Myocyte (in vitro differentiated cells): ENCODE measurements at places on chromosomes 16 and 17. TPM values are rescaled to one million over a fixed set of nuclear protein-coding genes. Genes with fewer than 3 reads are reported as not detected.

The C16orf90 gene
- total RNA-seq = not detected in 2 replicates

GRCh38 chr16:57258226-57258909, 13.3 kb downstream of the ARL2BP start:
- DNase-seq = no peak

DNA sequence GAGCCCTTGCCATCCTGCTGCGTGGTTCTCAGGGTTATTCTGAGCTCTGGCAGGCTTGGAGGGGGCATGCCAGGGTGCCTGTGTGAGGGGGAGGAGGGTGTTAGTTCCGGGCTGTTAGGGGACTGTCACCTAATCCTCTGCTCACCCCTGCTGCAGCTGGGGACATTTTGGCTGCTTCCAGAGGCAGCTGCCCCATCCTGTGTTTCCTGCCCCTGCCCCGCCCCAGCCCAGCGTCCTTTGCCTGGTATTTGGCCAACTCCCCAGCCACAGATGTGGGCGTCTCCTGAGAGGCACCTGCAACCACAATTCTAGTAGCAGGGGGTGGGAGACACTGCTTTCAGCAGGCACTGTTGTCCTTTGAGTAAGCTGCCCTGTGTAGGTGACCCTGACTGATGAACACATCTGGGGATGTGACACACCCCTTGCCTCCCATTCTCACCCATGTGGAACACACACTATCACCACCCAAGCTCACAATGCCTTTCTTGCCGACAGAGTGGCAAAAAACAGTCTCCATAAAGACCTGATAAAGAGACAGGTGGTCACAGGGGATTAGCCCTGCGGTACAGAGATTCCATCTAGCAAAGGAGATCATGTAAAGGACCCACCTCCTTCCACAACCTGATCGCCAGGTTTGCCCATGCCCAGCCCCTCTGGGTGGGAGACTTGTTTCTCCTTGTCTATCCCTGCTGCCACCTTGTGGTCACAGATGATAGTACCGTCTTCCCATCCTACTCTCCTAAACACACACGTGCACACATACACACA, at the start of gene CHRNE:
Gene CHRNE (minus strand): TSS at position 48 of the 768 bp plus-strand sequence. CDS start 35 bp downstream, at position 13.
- DNase-seq = peak; percentile 67

GRCh38 chr17:82963104-82963950, 116.1 kb upstream of the METRNL start:
- peak; percentile 62 for DNase-seq

DNA sequence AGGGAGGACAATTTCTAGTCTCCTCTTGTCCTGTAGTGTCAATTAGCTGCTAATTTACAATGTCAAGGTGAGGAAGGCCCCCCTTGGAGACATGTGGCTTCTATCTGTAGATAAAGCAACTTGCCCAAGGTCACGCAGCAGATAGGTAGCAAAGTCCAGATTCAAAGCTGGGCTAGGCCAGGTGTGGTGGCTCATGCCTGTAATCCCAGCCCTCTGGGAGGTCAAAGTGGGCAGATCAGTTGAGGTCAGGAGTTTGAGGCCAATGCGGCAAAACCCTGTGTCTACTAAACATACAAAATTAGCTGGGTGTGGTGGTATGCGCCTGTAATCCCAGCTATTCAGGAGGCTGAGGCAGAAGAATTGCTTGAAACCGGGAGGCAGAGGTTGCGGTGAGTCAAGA, 11.1 kb downstream of the TRPV3 start:
- no peak for DNase-seq

DNA sequence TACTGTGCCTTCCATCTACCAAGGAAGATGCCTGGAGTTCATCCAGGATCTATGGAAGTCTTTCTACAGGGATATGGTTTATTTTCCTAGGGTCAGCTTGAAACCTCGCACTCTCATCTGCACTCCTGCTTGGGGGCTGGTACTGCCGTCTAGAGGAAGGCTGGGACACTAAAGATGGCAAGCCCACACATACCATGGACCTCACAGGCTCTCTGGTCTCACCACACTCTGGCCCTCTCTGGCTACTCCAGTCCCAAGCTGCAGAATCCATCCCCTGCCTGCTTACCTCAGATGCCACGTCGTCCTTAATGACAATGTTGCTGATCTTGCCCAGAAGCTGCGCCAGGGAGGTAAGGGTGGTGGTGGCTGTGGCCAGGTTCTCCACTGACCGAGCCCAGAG, 2.1 kb upstream of the UNC119 start:
- DNase-seq = no peak

- DNase-seq = no peak
Observed at GRCh38 chr17:20032636-20033035, 23.5 kb downstream of the SPECC1 start.

- no peak for DNase-seq
Observed at GRCh38 chr17:44464037-44464436, 39.2 kb downstream of the GPATCH8 start.

DNA sequence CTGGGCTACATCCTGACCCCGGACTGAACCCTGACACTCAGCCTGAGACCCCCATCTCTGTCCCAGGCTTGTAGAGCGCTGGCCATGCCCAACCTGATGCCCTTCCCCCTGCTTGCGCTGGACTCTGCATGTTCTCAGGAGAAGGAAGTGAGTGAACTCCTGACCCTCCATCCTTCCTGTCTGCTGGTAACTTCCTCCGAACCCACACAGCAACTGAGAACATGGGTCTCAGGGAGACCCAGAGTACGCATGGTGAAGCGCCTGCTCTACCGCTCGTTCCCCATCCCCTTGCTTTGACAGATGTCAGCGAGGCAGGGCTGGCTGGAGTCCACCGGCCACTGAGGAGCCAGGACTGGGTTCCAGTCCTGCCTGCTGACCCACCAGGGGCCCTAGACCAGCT, 6.1 kb downstream of the CAMKK1 start:
- no peak for DNase-seq
